Activated T-cell treated with anti-CD3 and anti-CD28 coated beads, Interleukin-2, amount 50 U/mL, for 24 hours (primary cell): ENCODE measurements at places on chromosomes 1 and 21.
A peak's percentile ranks its signal among the peaks of the same experiment; 100 is the strongest.

GRCh38 chr1:218363141-218363540 lies 18.0 kb downstream of the TGFB2 start:
- no peak for DNase-seq
- H3K4me1 ChIP-seq: no peaks in the 10 kb centered on the region
- H3K27ac ChIP-seq: no peak overlapping the region

DNA sequence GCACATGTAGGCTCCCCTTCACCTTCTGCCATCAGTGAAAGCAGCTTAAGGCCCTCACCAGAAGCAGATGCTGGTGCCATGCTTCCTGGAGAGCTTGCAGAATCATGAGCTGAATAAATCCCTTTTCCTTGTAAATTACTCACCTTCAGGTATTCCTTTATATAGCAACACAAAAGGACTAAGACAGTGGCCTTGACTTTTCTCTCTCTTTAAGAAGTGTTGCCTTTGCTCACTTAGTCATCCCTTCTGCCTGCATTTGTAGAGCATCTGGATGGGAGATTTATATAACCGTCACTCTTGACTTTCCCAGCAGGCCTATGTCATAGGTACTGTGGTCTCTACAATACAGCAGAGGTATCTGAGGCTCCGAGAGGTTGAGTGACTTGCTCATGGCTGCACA lies 3.7 kb downstream of the PCSK9 start:
- no peak for DNase-seq
- no peaks in the 10 kb centered on the region for H3K36me3 ChIP-seq
- peaks cover 5% of the 10 kb centered on the region for H3K4me1 ChIP-seq
- no peak overlapping the region for H3K4me3 ChIP-seq

DNA sequence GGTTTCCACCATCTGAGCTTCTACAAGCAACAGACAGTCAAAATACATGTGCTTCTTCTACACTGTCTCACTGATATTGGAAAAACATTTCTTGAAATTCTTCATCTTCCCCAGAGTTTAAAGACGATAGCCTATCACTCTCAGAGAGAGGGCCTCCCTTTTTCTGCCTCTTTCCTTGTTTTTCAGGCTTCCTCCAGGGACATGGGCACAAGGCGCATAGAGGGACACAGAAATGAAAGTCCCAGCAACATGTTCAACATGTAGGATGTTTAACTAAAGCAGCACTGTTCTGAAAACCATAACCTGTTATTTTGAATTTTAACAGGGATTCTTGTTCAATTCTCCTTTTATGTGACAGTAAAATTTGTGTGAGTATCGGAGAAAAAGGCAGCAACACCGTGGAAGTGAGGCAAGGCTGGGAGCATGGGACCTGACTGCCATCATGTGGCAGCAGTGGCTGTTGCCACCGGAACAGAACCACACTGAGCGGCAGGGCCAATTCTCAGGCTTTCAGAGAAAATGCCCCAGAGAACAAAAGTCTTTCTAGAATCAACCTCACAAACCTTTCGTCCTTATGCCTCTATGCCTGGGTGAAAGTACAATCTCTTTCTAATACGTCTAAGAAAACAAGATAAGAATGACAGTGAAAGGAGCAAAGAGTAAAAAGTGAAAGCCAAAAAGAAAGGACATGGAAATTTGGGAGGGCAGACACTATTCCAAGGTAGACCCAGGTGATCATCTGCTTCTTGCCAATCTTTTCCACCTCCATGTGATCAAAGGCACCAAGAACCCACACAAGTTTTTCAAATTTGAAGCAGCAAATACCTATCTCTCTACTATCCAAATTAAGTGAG lies 54.5 kb downstream of the PCNX2 start:
- no peaks in the 10 kb centered on the region for H3K27me3 ChIP-seq
- H3K4me3 ChIP-seq: no peak overlapping the region
- H3K4me1 ChIP-seq: no peaks in the 10 kb centered on the region
- peaks cover 52% of the 10 kb centered on the region for H3K36me3 ChIP-seq
- H3K27ac ChIP-seq: no peak overlapping the region

DNA sequence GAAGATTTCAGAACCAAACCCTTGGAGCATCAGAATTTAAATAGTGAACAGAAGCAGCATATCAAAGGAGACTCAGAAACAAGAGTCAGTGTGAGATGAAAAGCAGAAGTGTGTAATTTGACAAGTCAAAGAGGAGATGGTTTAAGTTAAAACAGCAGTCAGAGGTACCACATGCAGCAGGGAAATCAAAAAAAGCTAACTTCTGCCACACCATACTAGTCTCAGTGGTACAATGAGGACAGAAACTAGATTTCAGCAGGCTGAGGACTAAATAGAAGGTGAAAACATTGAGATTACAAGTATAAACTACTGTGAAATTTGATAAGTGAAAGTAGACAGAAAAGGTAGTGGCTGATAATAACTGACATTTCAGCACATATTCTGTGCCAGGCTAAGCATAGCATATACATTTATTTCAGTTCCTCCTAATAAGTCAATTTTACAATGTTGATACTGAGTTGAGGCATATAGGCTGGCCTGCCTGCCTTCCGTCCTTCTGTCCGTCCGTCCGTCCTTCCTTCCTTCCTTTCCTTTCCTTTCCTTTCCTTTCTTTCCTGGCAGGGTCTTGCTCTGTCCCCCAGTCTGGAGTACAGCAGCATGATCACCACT lies 12.6 kb downstream of the SUCO start:
- peaks cover 2% of the 10 kb centered on the region for H3K36me3 ChIP-seq
- peaks cover 40% of the 10 kb centered on the region for H3K4me1 ChIP-seq
- no peak overlapping the region for H3K4me3 ChIP-seq

- no peaks in the 10 kb centered on the region for H3K4me1 ChIP-seq
- H3K4me3 ChIP-seq: no peak overlapping the region
- DNase-seq: no peak
Observed at GRCh38 chr1:20281801-20282200, 8.9 kb upstream of the VWA5B1 start.

GRCh38 chr1:115717541-115717940 lies 51.0 kb downstream of the CASQ2 start:
- no peaks in the 10 kb centered on the region for H3K36me3 ChIP-seq
- no peak overlapping the region for H3K27ac ChIP-seq
- peaks cover 26% of the 10 kb centered on the region for H3K27me3 ChIP-seq
- no peaks in the 10 kb centered on the region for H3K4me1 ChIP-seq
- no peak overlapping the region for H3K4me3 ChIP-seq
- DNase-seq: no peak

DNA sequence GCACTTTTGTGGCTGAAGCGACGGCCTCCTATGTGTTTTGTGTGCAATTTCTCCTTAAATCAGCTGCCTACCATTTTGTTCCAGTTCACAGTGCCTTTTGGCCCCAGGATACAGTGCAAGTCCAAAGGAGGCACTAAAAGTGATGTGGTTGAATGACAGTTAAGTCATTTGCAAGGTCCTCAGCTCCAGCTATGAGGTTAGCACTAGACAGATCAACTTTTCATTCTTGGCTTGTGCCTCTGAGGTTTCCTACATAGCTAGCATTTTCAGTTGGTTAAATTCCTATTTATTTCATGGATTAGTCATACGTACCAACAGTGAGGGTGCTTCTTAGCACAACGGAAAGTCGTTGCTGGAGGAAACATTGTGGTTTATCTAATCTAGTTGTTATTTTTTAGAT lies 59.3 kb upstream of the NTPCR start:
- no peaks in the 10 kb centered on the region for H3K27me3 ChIP-seq
- H3K36me3 ChIP-seq: no peaks in the 10 kb centered on the region
- no peak for DNase-seq
- peaks cover 9% of the 10 kb centered on the region for H3K4me1 ChIP-seq
- no peak overlapping the region for H3K4me3 ChIP-seq
- no peak overlapping the region for H3K27ac ChIP-seq

- no peaks in the 10 kb centered on the region for H3K36me3 ChIP-seq
- no peaks in the 10 kb centered on the region for H3K4me1 ChIP-seq
- H3K4me3 ChIP-seq: no peak overlapping the region
- DNase-seq: no peak
- no peaks in the 10 kb centered on the region for H3K27me3 ChIP-seq
- H3K27ac ChIP-seq: no peak overlapping the region
Observed at GRCh38 chr1:196277860-196278259, 330.4 kb downstream of the KCNT2 start.

DNA sequence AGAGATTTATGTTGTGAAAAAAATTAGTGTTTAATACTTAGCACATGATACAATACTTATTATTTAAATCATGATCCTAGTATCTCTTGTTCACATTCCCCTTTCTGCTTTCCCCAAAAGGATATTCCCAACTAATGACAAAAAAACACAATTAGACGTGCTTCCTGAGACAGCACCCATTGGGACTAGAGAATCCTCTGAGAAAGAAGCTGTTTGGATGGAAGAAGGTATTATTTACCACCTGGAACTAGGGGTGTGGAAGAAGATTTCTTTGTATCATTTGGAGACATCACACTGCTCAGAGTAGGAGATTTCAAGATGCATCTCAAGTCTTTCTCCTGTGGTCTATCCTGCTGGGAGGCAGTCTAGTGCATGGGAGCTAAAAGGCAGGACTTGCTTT lies at the start of gene OR10Z1:
TSS of gene OR10Z1 (plus strand) at position 301 of the 400 bp plus-strand sequence. CDS start 1,171 bp downstream, outside the sequence.
- DNase-seq: no peak
- no peaks in the 10 kb centered on the region for H3K4me1 ChIP-seq
- H3K27ac ChIP-seq: no peak within 1 kb of the TSS
- H3K27me3 ChIP-seq: no peaks in the 10 kb centered on the region

GRCh38 chr21:44399955-44400790 lies 46.8 kb downstream of the TRPM2 start:
- no peaks in the 10 kb centered on the region for H3K4me1 ChIP-seq
- H3K27me3 ChIP-seq: no peaks in the 10 kb centered on the region
- DNase-seq: peak; percentile 28
- no peak overlapping the region for H3K27ac ChIP-seq

DNA sequence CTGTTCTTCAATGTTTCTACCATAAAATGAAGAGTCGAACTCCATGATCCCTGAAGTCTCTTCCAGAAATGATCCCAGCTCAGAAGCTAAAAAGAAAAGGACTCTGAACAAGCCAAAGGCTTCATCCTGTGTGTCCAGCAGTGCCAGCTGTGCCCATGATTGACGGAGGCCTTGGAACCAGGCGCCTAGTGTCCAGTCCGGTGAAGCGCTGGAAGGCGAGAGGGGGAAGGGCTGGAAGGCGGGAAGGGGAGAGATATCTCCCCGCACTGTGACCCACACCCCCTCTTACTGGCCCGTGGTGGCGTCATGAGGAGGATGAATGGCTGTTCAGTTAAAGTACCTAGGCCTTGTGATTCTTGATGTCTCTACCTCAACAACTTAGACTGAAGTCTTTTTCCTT lies 10.4 kb upstream of the PLEKHA6 start:
- peak; percentile 11 for DNase-seq
- H3K27me3 ChIP-seq: no peaks in the 10 kb centered on the region
- H3K36me3 ChIP-seq: no peaks in the 10 kb centered on the region
- H3K4me3 ChIP-seq: no peak overlapping the region
- H3K27ac ChIP-seq: no peak overlapping the region

GRCh38 chr21:22224261-22224660 lies 1226.1 kb downstream of the NCAM2 start:
- H3K27me3 ChIP-seq: no peaks in the 10 kb centered on the region
- no peak overlapping the region for H3K27ac ChIP-seq
- no peaks in the 10 kb centered on the region for H3K36me3 ChIP-seq
- H3K4me1 ChIP-seq: peaks cover 14% of the 10 kb centered on the region
- H3K4me3 ChIP-seq: no peak overlapping the region
- DNase-seq: no peak

DNA sequence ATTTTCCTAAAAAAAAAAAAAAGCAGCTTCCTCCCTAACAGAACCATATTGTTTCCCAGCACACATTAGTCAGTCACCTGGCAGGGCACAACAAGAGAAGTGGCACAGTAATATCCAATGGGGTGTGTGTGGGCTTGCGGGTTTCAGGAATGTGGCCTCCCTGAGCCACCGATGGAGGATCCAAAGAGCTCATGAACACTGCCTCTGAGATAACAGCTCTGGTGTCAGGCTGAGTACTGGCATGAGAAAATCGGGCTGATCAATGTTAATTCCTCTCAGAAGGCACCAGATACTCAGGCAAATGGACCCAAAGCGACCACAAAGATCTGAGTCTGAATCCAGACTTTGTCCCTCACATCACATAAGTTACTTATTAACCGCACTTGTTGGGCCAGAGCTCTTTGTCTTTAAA lies 2.2 kb upstream of the LYPD8 start:
- H3K27me3 ChIP-seq: peaks cover 17% of the 10 kb centered on the region
- H3K27ac ChIP-seq: no peak overlapping the region
- H3K4me1 ChIP-seq: no peaks in the 10 kb centered on the region
- H3K4me3 ChIP-seq: no peak overlapping the region
- H3K36me3 ChIP-seq: no peaks in the 10 kb centered on the region

- H3K27me3 ChIP-seq: peaks cover 2% of the 10 kb centered on the region
- H3K27ac ChIP-seq: peak overlapping the region; percentile 100
- H3K4me3 ChIP-seq: peak overlapping the region; percentile 98
- peaks cover 64% of the 10 kb centered on the region for H3K4me1 ChIP-seq
- peaks cover 76% of the 10 kb centered on the region for H3K36me3 ChIP-seq
Observed at GRCh38 chr1:212034516-212035122, 738 bp downstream of the INTS7 start.

DNA sequence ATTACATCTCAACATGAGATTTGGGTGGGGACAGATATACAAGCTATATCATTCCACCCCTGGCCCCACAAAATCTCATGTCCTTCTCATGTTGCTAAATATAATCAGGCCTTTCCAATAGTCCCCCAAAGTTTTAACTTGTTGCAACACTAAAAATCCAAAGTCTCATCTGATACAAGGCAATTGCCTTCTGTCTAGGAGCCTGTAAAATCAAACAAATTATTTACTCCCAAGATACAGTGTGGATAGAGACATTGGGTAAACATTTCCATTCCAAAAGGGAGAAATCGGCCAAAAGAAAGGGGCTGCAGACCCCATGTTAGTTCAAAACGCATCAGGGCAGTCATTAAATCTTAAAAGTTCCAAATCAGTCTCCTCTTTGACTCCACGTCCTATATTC lies 47.0 kb downstream of the SYT14 start:
- peaks cover 38% of the 10 kb centered on the region for H3K27me3 ChIP-seq
- no peak for DNase-seq
- no peak overlapping the region for H3K4me3 ChIP-seq
